Activated gamma-delta T cell treated with anti-CD3 and anti-CD28 coated beads, Interleukin-2, amount 50 U/mL, for 16 hours (primary cell): ENCODE measurements at places on chromosomes 3 and 15.

DNA sequence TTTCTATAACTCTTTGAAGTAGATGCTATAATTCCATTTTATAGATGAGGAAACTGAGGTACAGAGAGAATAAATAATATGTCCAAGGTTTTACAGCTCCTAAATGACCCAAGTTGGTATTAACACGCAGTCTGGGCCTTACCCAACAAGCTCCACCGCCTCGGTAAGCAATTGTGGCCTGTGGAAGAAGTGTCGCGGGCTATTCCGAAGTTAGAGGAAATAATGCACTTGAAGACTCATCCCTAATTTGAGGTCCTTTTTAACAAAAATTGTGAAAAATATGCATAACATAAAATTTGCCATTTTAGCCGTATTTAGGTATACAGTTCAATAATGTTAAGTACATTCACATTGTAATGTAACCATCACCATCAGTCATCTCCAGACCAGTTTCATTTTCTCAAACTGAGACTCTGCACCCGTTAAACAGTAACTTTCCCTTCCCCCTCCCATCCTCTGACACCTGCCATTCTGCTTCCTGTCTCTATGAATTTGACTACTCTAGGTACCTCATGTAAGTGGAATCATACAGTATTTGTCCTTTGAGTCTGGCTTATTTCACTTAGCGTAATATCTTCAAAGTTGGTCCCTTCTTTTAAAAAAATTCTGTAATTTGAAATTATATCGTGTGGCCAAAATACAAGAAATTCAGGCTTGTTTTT lies 18.2 kb downstream of the IDH3A start:
- DNase-seq = no peak

GRCh38 chr15:94666553-94666952 lies 435.2 kb downstream of the MCTP2 start:
- DNase-seq = no peak

DNA sequence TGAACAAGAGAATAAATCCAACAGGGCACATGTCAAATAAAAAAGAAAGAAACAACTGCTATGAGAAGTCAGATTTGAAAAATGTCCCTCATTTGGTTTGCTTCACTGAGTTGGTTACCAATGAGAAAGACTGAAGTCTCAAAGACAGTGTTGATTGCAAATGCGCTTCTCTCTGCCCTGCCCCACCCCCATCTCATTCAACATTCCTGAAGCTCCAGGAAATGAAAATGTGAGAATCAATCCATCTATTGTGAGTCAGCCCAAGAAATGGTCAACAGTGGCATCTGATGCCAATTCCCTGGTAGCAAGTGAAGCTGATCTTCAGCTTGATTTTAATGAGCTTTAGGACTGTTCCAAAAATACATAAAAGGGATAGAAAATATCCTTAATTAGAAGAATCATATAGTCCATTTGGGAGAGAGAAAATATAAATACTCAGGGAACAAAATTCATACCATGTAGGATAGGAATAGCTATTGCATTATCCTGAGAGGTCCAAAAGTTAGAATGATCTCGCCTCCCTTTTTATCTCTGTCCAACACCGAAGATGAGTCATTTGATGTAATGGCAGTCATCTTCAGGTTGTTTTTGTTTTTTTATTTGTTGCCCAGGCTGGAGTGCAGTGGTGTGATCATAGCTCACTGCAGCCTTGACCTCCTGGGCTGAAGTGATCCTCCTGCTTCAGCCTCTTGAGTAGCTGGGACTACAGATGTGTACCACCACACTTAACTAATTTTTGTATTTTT lies 200.3 kb upstream of the UMPS start:
- no peak for DNase-seq

DNA sequence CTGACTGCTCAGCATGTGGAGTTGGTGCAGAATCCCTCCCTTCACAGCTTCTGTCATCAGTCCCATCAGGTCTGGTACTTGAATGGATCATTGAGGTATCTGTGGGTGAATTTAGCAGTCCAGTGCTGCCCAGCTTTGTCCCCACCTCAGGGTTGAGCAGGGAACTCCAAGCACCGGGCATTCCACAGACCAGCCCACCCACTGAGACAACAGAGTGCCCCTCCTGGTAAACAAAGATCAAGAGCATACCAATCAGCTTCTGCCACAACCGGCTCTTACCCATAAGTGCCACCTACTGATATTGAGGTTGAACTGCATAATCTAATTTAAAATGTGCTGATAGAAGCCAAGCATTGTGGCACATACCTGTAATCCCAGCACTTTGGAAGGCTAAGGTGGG lies 57.1 kb upstream of the FXR1 start:
- no peak for DNase-seq

DNA sequence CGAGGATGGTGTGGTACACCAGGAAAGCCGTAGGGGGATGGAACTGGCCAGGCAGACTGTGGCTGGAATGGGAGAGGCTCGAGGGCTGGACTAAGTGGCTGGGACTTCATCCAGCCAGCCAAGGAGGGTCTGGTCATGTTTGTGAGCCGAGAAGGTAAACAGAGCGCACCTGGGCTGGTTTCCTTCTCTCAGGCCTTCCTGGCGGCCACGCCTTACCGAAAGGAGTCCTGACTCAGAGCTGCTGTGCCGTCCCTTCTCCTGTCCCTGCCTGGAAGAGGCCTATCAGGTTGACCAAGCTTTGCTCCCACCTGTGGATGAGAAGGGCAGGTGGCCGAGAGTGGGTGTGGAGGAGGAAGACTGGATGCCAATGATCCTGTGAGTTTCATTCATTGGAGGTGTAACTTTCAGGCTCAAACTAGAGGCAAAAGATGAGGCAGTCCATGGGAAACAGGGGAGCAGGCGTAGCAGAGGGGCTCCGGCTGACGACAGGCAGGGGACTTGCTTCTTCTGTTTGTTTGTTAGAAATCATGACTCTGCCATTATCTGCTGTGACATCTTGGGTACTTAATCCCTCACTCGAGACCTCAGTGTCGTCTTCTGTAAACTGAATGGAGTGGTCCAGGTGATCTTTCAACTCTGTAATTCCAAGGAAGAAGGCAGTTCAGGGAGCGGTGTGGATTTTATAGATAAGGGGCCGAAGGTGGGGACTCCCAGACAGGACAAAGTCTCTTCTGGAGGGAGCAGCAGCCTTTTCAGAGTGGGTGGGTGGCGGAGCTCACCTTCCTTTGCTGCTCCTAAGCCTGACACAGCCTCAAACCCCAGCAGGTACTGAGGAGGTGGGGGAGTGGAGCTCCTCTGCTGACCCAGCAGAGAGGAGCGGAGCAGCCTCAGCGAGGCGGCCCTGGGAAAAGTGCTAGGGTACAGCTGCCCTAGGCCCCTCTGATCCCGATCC lies 71.8 kb upstream of the GATM start:
- DNase-seq = no peak

DNA sequence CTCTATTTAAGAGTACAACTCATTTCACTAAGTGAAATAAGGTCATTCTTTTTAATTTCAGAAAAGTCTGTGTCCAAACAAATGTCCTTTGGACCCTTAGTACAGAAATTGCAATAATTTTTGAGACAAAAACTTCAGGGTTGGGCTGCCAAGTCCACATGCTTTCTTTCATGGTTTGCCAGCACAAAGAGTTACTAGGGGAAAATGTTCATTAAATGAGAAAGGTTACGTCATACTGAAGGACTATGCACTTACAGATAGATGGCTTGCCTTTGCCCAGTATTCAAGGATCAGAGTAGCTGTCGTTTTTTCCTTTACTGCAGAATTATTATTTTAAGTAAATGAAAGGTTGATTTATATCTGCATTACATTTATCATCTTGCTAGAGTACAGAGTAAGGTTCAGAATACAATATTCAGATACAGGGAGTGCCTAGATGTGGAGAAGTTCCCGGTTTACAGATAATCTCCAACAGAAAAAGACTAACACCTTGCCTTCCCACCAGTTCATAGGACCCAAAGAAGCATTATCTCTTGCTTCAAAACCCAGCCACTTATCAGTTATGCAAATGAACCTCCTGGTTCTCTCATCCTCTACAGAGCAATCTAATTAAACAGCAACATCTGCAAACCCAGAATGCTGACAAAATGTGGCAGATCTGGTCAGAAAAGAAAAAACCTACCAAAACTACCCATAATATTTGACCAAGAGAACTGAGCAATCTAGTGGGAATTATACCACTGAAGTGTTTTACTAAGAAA lies 179.3 kb downstream of the FRMD5 start:
- DNase-seq = no peak
